Adrenal gland (tissue), 19 donors: ENCODE measurements at places on chromosomes 2 and 18. TPM values are rescaled to one million over a fixed set of nuclear protein-coding genes. Genes with fewer than 3 reads are reported as not detected.
A peak's percentile ranks its signal among the peaks of the same experiment; 100 is the strongest.

DNA sequence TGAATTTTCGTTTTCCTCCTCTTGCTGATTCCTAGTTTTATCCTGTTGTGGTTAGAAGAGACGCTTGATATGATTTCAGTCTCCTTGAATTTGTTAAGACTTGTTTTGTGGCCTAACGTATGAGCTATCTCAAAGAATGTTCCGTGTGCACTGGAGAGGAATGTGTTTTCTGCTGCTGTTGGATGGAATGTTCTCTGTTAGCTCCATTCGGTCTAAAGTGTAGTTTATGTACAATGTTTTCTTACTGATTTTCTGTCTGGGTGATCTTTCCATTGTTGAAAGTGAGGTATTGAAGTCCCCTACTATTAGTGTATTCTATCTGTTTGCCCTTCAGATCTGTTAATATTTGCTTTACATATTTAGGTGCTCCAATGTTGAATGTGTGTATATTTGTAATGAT is 25.9 kb downstream of the COLEC11 start:
- DNase-seq, result no peak

DNA sequence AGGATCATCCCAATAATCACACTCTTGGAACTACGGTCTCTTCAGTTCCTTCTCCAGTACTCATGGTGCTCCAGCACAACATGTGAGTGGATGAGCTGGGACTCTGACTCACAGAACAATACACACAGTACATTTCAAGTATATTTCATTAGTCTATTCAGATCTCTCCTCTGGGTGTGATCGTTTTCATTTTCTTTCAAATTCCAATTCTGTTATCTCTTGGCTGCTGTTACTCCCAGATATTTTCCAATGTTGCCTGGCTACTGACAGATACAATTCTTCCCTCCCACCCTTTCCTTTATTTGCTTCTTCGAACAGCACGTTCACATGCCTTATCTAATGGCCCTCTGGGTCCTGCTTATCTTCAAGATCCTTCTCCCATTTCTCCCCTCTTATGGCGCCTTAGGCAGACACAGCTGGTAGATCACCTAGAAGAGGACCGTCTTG is 216.0 kb downstream of the ACKR3 start:
- DNase-seq, result no peak

DNA sequence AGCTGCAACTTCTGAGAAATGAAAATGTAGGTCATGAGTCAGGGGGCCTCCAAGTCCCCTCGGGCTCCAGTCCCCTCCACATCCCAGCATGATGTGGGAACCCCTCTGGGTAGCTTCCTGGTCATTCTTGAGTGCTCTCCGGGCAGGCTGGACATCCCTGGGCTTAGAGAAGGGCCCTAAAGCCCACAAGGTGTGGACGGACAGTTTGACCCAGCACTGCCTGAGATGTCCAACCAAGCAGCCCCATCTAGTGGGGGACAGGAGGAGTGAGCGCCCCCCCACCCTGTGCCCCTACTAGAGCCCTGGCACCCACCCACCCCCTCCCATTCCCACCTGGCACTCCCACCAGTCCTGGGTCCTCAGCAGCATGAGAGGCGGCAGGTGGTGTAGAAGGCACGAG is 46.0 kb downstream of the CYP27C1 start:
- no peak for DNase-seq

DNA sequence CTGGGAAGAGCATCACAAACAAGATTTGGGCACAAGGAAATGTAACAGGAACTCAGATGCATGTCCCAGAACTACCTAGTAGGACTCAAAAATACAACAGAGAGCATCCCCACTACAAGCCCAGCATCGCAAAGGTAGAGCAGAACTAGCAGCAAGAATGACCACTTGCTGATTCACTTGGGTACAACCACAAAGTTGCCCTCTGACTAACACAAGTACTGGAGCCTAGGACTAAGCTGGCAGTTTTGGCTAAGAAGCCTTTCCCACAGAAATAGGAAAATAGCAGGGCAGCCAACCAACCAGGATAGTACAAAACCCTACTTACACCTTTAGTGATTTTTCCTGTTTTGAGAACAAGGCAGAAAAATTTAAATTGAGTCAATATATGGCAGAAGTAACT is 193.8 kb downstream of the PAX3 start:
- no peak for DNase-seq

DNA sequence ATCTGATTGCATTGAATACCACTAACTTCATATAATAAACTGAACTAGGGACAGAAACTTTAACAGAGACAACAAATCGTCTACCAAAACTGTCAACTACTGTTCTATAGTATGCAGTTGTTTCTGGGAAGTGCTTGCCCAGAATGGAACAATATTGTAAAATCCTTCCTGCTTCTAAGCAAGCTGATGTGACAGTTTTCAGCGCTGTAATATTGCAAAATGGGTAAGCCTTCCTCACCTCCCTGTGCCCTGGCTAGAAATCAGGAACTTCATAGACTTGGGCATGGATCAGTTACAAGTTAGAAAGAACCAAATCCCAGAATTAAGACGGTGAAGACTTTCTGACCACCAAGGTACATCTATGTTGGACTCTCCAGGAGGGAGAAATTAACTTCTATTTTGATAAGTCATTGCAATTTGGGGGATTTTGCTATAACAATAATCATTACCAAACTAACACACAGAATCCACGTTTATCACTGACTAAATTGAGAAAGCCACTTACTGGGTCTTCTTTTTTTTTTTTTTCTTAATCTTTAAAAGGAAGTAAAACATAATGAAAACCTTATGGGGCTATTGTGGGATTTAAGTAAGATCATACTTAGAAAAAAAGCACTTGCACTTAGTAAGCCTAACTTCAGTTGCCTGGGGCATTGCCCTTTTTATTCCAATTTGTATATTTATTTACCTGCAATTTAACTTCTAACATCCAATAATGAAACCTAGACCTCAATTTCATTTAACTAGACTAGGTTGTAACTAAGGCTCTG is 261.5 kb downstream of the TRIB2 start:
- DNase-seq, result no peak

- DNase-seq, result no peak
Observed at GRCh38 chr18:37663446-37663845, 97.8 kb upstream of the CELF4 start.

The CD8A gene
- 2.9 TPM for total RNA-seq

The ESPNL gene
- total RNA-seq, result 0.69 TPM

DNA sequence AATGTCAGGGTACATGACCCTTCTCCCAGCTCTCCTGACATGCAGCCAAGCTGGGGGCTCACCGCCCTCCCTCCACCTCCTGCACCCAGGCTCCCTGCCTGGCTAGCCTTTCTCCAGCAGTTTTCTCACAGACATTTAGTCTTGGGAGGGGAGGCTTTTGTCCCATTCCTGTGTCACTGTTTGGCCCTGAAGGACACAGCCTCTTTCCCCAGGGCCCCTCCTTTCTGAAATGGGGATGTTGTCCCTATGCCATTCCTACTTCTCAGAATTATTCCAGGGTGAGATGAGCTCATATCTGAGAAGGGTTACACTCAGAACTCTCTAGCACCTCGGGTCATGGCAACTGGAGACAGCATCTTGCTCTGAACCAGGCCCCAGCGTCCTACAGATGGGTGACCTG is 47.3 kb upstream of the MRPL33 start:
- DNase-seq, result peak; percentile 78

The GALNT13 gene
- total RNA-seq, result 2.2 TPM

The MYOM1 gene
- 1.4 TPM for total RNA-seq

The RIT2 gene
- 0.22 TPM for total RNA-seq

GRCh38 chr2:30235859-30236535 is 4.7 kb downstream of the LBH start:
- DNase-seq, result peak; percentile 15

DNA sequence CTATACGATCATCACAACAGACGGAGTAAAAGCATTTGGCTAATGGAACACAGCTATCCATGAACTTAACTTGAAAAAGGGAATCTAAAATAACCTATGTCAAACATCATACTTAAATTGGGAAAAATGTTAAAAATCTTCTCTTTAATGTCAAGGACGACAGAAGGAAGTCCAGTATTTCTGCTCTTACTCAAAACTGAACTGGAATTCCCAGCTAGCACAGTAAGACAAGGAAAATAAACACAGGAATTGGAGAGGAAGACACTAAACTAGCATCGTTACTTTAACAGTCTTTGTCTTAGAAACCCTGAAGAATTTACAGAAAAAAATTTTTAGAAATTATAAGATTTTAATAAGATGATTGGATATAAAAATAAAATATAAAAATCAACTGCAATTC is 112.6 kb downstream of the HDAC4 start:
- no peak for DNase-seq

The FRZB gene
- total RNA-seq, result 2.1 TPM

DNA sequence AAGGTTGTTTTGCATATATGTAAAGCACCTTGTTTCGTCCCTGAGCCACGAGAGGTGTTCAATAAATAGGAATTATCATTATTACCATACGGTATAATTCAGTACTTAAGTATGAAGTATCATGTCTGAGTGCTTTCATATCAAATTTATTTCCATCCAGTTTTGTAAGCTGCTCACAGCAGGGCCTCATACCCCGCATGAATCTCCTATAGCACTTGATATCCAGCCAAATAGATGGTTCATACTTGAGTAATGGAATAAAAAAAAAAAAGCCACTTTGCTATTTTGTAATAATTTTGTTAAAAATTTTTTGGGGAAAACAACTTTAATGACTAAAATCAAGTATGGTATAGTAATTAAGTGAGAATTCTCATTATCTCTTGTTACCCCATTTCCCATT is 160.8 kb upstream of the NOSTRIN start:
- no peak for DNase-seq
